ENCODE measurements at places on chromosomes 4 and X.

DNA sequence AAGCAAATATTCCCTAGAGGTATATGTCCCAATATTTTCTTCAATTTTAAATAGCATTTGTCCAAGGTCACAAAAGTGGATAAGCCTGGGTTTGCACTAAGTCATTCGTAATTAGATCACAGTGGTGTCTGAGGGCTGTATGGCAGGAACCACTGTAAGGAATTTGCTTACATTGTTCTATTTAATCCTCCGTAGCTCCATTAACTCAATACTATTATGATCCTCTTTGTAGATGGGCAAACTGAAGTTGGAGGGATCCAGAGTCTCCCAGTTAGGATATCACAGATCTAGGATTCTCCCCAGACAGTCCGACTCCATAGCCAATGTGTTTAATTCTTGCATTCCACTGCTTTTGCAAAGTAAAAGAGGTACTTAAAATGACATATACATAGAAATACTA is 242.7 kb upstream of the DCAF8L1 start:
- DNase-seq, result no peak

- DNase-seq, result no peak
These were observed 133.4 kb downstream of the RTL9 start for GRCh38 chrX:110491846-110492620.

DNA sequence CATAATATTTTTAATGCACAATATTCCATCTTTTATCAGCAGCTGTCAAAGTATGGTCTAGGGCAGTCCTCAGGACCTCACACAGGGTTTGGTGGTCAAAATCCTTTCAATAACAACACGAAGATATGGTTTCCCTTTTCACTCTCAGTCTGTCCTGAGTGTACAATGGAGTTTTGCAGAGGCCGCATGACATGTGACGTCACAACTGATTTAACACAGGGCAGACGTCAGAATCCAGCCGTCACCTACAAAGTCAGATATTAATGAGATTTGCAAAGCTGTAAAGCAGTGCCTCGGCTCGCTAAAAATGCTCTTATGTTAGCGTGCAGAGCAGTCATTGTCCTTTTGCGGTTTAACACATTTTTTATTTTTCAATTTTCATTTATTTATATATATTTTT is 12.5 kb downstream of the ABLIM2 start:
- DNase-seq, result no peak

DNA sequence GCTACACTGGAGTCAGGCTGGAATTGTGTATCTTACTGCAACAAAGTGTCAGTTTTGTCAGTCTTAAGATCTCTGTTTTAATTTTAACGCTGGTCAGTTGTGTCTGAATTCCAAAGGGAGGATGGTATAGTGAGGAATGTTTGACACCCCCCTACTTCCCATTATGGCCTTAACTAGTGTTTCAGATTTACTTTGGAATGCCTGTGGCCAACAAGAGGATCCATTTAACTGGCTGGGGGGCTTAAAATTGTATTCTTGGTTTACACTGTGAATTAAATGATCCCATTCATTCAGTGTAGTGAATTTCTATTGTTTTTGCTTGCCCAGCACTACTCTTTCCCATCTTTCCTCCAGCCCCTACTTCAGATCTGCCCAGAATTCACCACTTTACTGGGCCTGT is 75.8 kb upstream of the IQCM start:
- DNase-seq, result no peak

- DNase-seq, result no peak
These were observed 172.3 kb downstream of the SHROOM3 start for GRCh38 chr4:76607266-76607799.

DNA sequence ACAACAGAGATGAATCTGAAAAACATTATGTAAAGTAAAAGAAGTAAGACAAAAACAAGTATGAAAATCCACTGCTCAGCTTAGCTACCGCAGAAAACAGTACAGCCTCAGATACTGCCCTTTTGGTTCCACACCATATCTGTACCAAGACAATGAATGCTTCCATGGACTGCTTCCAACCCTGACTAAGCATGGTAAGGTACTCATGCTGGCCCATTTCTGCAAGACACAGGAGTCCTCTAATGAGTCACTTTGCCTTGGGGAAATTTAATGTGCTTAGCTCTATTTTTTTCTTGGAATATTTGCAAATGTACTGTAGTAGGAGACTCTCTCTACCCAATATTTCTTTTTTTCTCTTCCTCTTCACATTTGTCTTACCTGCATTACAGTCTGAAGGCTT is 931.7 kb upstream of the HS3ST1 start:
- DNase-seq, result no peak

DNA sequence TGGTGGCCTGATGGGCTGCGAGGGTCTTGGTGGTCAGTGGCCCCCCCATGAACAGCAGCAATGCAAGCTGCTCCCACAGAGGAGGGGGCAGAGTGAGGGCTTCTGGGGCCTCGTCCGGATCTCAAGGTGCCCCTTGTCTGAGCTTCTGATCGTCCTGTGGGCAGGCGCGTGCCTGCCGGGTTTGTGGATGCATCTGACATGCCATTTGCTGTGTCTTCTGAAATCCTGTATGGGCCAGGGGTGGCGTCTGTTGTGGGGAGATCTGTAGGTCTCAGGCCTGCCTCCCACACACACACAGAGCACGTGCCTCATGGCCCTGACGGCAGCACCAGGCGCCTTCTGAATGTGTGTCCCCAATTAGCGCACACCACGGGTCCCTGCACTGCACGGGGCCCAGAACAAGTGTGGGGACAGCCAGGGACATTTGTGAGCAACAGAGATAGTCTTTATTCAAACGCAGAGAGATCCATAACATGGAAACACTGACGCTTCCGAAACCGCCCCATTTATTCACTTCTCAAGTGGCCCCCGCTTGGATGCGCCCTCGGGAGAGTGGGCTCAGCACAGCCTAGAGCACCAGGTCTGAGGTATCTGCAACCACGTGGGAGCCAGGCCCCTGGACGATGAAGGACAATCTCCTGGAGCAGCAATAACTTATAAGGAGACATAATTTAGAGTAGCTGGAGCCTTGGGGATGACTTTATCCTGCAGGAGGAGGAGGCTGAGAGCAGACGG is 5.7 kb downstream of the SPON2 start:
- no peak for DNase-seq

GRCh38 chrX:102950908-102951866 is 14.1 kb downstream of the RAB40AL start:
- peak; percentile 15 for DNase-seq

- DNase-seq, result no peak
These were observed 1756.0 kb downstream of the C4orf33 start for GRCh38 chr4:130851932-130852331.

GRCh38 chrX:39527025-39527424 is 570.7 kb downstream of the BCOR start:
- DNase-seq, result no peak

DNA sequence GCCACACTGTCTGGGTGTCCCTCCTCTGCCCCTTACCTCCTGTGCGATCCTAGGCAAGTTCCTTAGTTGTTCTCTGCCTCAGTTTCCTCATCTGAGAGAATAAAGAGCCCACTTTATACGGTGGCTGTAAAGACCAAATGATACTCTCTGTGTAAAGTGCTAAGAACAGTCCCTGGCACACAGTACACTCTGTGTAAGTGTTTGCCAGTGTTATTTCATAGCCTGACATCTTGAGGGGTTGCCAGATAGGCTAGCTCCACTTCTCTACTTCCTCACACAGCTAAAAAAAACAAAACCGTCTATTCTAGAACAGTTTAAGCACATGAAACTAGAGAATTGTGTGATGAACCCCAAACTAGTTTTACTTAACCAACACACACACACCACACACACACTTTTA is 17.1 kb downstream of the SPON2 start:
- DNase-seq, result no peak

DNA sequence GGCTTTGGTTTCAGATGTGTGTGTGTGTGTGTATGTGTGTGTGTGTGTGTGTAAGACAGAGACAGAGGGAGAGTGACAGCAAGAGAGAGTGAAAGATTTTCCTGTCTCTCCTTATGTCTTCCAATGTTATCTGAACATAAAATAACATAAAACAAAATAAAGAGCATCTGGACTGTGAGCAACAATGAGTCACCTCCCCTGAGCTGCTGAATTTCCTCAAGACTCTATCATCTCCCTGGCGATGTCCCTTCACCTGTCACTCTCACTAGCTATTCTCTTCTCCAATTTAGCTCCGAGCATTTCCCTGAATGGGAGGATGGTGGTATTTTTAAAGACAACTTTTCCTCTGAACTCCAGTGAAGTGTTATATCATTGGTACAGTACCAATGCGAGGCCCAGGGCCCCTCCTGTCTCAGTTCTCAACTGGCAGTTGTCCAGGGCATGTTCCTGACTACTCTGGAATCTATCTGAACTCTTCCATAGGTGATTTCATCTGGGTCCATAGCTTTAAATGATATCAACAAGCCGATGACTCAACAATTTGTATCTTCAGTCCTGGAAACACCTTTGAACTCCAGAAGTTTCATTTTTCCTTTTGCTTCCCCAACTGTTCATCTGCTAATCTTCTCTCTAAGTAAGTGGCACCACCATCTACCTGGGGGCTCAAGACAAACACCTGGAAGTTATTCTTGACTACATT is 195.0 kb upstream of the CLNK start:
- DNase-seq, result no peak

GRCh38 chr4:40322811-40323210 is 12.3 kb upstream of the CHRNA9 start:
- DNase-seq, result no peak

GRCh38 chr4:138251938-138252337 is 9.8 kb upstream of the SLC7A11 start:
- no peak for DNase-seq

- DNase-seq, result no peak
These were observed 2637.0 kb downstream of the PCDH7 start for GRCh38 chr4:33357121-33357520.

DNA sequence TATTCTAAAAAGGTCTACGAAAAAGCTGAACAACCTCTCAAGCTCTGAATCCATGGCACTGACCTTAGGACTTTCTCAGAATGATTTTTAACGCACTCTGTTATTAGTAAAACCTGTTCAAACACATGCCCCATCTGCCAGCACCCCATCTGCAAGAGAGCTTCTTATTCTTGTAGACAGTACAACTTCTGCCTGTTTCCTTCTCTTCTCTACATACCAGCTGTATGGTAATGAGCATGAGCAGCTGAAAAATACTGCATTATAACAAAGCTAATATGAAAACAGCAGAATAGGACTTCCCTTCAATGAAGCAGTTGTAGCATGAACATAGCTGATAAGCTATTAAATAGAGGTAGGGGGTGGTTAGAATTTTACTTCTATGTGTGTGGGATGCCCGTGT is 167.9 kb downstream of the FBXW7 start:
- no peak for DNase-seq

GRCh38 chr4:152713951-152714705 is 34.3 kb upstream of the TMEM154 start:
- DNase-seq, result no peak

GRCh38 chrX:124211312-124211942 is 121.0 kb upstream of the TEX13D start:
- DNase-seq, result no peak

GRCh38 chrX:119189595-119189994 is 46.5 kb upstream of the PGRMC1 start:
- DNase-seq, result no peak

DNA sequence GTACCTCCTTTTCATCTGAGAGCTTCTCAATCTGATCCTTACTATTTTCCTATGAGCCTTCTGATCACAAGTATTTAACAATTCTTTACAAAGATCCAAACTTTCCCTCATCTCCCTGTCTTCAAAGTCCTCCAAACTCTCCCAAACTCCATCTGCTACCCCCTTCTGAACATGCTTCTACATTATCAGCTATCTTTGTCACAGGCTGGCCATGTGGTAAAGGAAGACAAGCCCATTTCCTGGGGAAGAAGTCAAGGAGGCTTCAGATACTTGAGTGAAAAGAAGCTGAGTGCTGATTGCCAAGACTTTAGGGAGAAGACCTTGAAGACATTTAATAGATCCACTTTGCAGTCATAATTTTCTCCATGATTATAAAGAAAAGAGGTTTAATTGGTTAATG is 231.4 kb downstream of the CWH43 start:
- no peak for DNase-seq

DNA sequence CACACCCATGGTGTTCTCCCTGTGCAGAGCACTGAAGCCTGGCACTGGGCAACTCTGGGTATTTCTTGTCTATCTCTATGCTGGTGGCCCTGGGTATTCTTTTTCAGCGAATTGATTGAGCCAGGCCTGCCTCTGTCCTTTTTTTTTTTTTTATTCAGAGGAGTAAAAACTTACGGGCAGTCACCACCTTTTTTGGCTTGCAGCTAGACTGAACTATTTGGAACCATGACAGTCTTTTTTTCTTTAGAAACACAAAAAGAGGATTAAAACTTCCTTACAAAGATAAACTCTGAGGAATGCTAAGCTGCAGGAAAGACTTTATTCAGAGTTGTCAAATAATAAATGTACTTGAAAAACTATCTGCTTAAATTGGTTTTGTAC is 119.2 kb upstream of the STIM2 start:
- DNase-seq, result no peak

Data from activated T-helper 1 cell treated with Interleukin-2 at 50 U/mL for 16 hours (primary cell).